ENCODE measurements at places on chromosomes 13 and 19.
A peak's percentile ranks its signal among the peaks of the same experiment; 100 is the strongest.

GRCh38 chr13:21625366-21625765, 21.4 kb upstream of the MICU2 start:
- DNase-seq: no peak

- peak; percentile 65 for DNase-seq
Measured at GRCh38 chr13:32310134-32310706, 4.9 kb downstream of the ZAR1L start.

- no peak for DNase-seq
Measured at GRCh38 chr13:57633950-57634838, 2.6 kb downstream of the PCDH17 start.

GRCh38 chr19:32573492-32573794, 7.5 kb upstream of the PDCD5 start:
- DNase-seq: no peak

GRCh38 chr13:43002021-43002420, 10.0 kb upstream of the EPSTI1 start:
- no peak for DNase-seq

DNA sequence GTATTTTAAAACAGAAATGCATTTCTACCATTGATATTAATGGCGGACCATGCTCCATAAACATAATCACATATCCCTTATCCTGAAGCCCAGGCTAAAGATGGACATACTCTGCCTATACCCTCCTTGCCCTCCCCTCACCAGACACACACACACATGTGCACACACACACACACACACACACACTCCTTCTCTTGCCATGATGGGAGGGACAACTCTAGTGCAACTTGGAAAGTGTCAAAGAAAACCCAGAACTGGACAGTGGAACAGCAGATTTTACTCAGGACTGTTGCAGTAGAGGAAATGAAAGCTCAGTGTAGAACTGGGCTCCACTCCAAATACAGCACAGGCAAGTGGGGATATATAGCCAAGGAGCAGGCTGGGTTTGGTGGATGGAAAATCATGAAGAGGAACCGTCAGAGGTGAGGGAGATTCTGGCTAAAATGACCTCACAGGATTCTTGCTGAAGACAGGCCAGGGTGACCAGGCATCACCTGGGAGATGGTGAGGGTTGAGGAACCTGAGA, 40.8 kb downstream of the TNFRSF19 start:
- DNase-seq: no peak

DNA sequence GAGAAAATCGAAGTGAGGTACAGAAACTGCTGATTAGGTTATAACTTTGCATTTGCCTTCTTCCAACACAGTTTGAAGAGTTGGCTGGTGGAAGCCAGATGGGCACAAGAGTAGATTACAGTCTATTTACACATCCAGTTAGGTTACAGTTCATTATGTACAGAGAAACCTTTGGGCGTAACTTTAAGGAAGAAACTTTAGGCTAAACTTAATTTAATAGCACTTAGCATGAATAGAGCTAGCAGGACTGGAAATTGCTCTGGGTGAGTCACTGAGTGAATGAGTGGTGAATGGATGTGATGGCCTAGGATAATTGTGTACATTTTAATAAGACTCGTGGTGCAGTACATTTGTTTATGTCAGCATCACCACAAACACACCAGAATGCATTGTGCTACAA, 62.9 kb upstream of the KLHL1 start:
- no peak for DNase-seq

GRCh38 chr19:3477506-3477905, 2.8 kb downstream of the SMIM24 start:
- no peak for DNase-seq

- DNase-seq: peak; percentile 79
Measured at GRCh38 chr13:109784590-109785140, 1.7 kb downstream of the IRS2 start.

DNA sequence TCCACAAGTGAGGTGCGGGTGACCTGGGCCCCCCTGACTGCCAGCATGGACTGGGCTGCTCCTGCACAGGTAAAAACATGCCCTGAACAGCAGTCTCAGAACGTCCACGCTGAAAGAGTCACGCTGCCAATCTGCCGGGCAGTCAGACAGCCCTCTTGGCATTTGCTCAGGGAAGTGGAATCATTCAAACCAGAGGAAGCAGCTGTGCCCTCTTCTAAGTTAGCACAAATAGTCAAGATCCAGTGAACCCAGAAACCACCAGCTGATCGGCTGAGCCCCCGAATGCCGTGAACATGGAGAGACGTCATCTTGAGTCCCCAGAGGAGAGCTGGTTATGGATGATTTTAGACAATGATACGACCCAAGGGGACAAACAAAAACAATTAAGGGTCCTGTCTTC, 34.4 kb downstream of the KLF2 start:
- DNase-seq: no peak

DNA sequence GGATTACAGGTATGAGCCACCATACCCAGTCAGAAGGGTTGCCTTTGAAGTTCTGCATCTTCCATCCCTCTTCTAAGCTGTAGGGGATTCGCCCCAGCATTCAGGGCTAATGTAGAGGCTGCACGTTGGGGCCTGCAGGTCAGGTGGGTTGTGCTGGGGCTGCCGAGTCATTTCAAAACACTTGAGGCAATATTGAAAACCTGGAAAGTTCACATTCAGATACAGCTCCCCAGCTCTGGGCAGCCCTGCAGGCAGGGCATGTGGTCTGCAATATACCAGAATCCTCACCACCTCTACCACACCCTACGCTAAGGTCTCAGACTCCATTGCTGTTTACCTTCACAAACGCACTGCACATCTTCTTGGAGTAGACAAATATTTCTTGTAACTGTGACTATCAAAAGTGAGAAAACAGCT, 24.6 kb downstream of the CCNE1 start:
- no peak for DNase-seq

DNA sequence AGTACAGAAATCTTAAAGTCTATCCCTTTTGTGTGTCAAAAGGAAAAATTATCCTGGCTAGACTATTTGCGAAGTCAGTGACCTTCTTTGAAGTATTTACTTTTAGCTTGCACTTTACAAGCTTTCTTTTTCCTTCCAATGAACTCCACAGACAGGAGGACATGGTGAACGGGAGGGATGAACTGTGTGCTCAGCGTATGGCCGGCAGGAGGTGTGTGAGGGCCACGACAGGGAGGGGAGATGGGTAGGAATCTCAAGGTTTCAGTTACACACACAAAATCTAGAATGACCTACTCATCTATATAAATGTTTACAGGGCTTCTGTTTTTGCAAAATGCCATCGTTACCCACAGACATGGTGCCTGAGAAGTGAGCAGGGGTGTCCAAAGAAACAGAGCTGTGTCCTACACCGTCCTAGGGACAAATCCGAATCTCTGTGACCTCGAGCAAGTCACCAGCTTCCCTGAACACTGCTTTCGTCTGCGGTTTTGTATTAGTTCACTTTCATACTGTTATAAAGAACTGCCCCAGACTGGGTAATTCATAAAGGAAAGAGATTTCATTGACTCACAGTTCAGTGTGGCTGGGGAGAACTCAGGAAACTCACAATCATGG, 537.2 kb downstream of the LIG4 start:
- DNase-seq: no peak

All from hematopoietic multipotent progenitor cell treated with erythropoietin and hydrocortisone succinate and interleukin-3 and kit ligand, for 15 days (in vitro differentiated cells).